ENCODE measurements at places on chromosomes 12 and 14.

DNA sequence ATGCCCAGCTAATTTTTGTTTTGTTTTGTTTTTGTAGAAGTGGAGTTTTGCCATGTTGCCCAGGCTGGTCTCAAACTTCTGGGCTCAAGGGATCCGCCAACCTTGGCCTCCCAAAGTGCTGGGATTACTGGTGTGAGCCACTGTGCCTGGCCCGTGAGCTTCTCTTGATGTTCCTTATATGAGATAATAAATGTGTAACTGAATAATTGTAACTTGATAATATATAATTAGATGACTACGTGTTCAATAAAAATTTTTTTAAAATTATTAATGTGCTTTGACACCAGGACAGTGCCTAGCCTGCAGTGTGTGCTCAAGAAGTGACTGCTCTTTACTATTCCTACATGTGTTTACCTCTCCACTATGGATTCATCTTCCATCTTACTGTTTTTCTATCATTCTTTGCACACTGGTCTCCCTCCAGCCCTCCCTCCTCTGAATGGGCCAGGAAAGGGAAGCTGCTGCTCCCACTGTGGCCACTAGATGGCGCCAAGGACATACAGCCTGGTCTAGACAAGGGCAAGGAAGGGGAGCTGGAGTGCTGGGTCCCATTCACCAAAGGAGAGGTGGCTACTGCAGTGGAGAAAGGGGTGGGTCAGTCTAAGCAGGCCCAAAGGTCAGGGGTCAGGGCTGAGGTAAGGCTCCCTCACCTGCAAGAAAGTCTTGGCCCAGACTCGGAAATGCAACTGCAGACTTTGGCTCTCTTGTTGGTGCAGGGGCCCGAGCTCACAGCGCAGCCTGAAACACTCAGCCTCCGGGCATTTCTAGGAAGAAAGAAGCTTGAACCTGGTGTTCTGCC, 14.7 kb upstream of the ZNF385A start:
- DNase-seq, result peak; percentile 65

GRCh38 chr14:51487848-51488247, 163.9 kb upstream of the FRMD6 start:
- DNase-seq, result no peak

DNA sequence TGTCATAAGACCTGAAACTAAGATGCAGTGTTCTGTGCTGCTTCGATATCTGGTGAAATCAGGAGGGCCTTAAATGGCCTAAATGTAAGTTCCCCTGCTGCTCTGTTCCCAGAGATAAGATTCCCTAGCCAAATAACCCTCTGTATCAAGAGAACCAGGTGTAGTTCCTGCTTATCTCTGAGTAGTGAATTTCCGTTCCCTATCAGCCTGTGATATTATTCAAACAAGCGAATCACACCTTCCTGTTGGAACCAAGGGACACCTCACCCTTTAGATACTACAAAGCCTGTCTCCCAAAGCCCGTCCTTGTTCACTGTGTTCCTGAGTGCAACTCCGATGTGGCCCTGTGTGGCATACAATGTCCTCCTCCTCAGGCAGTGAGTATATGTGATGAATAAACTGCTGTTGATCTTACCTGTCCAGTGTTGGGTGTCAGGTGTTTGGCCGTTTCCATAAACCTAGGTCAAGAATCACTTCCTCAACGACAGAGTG, 52.2 kb upstream of the COCH start:
- DNase-seq, result no peak

GRCh38 chr12:6326316-6327228, 15.3 kb downstream of the TNFRSF1A start:
- no peak for DNase-seq

DNA sequence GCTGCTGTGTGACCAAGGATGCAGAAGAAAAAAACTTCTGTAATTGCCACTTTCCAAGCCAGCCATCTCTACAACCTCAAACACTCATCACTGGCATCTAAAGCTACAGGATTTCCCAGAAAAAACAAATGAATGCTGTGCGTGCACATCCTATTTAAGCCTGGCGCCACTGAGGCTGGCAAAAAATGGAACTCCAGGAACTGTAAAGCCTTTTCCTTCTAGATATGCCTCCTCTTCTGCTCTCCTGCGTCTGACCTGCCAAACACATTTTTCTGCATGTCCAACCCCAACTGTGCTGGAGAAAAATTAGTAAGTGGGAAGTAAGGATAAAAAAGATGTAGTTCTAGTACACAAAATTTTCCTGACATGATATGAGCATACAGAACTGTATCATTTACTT, 184.9 kb downstream of the ITPR2 start:
- DNase-seq, result no peak

DNA sequence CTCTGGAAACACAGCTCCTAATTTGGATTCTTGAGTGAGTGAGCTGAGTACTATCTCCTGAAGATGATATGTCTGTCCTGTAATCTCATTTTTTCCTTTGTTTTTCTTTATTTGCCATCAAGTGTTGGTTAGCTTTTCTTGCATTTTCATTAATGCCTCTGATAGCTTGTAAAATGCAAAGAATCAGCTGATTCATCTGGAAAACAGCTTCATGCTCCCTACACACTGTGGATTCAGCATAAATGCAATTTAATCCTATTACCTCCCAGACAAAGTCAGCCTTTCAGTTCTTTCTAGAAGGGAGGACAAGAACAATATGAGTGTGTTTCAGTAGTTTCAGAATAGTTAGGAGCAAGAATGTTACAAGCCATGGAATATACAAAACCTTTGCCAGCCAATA, 79.4 kb downstream of the DACT1 start:
- no peak for DNase-seq

- no peak for DNase-seq
Measured at GRCh38 chr12:78795934-78796445, 68.6 kb upstream of the SYT1 start.

GRCh38 chr12:80845639-80846038, 92.1 kb downstream of the LIN7A start:
- DNase-seq, result no peak

GRCh38 chr12:111102102-111102739, 181.8 kb upstream of the MYL2 start:
- no peak for DNase-seq

- DNase-seq, result no peak
Measured at GRCh38 chr12:13247596-13247995, 51.1 kb downstream of the EMP1 start.

DNA sequence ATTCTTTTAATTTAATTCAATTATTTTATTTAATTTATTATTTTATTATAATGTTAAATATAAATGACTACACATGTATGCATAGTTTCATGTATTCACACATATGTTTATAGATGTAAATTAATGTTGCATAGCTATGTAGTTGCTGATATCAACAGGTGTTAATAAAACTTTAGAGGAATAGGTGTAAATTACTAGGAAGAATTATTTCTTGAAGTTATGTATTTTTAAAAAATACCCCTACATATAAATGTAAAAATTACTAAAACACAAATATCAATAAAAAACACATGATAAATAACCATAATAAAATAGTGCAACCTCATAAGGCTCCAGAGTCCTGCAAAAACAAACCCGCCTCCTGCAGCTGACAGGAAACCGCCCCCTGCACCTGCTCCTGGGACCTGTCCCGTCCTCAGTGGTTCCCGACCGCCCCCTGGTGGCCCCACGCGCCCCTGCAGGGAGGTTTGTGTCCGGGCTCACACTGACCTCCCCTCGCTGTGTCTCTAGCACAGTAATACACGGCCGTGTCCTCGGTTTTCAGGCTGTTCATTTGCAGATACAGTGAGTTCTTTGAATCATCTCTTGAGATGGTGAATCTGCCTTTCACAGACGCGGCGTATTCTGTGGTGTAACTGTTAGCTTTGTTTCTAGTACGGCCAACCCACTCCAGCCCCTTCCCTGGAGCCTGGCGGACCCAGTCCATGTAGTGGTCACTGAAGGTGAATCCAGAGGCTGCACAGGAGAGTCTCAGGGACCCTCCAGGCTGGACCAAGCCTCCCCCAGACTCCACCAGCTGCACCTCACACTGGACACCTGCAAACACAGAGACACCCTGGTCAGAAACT, 1264.0 kb downstream of the TMEM121 start:
- DNase-seq, result peak; percentile 42

DNA sequence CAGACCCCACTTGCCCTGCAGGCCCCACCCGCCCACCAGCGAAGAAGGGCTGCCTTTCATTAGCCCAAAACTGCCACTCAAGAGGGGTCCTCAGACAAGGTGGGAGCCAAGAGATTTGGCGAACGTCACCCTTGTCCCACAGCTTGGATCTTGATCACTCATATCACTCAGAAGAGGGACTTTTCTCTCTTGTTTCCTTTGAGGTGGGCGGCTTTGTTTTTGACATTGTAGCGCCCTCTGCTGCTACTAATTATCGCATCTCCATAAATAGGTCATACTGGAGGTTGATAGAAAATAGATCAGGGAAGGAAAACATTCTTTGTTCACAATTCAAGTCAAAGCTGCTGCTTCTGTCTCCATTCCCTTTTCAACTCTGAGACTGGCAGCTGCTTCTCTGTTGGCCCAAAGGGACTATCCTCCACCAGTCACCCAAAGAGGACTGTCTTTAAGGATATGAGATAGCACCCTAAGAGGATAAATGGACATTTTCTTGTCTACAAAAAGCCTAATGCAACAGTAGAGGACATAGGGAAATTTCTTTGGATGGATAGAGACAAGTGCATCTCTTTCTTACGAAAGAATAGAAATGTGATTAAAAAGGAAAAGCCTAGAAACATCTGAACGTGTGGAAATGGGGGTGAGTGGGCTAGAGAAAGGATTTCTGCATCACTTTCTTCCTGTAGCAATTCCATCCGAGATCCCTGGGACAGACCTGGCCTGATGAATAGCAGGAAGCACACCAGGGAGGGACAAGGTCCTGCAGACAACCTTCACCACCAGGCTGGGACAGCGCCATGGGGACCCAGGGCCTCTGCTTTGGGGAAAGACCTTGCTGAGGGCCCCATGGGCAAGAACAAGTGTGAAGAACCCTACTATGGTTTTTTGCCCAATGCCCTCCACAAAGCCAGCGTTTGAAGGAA, 115.8 kb downstream of the DAD1 start:
- DNase-seq, result no peak
